ENCODE measurements at places on chromosomes 4 and X.

- no peak for DNase-seq
Observed at GRCh38 chr4:66691101-66691500, 854.2 kb downstream of the CENPC start.

DNA sequence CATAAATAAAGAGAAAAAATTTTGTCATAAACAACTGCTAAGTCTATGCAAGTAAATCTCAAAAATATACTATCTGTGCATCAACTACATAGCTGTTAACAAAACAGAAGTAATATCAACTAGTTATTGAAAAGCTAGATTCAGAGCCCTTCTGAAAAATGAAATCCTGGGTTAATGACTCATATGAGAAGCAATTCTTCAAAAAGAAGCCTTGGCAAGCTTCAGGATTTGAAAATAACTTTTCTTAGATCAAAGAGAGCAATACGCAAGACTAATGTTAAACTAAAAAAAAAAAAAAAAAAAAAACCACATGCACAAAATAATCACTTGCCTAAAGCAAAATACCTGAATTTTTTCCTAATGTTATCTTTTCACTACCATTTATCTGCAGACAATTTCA is 566.1 kb upstream of the BOD1L1 start:
- DNase-seq = no peak

- DNase-seq = no peak
Observed at GRCh38 chr4:142532054-142532453, 314.0 kb downstream of the INPP4B start.

DNA sequence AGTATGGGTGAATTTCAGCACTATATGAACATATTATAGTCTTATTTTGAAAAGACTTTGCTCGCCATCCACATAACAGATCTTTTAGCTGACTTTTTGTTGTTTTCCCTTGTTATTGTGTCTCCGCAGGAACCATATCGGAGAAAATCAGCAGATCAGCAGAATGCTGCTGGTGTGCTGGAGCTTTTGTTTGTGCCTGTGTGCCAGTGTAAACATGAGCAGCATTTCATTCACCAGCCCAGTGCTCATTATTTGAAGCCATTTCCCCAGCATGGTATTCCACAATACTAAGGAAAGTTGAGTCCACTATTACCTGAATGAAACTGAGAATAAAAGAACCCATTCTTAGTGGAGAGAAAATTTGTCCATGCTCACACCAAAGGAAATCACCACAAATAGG is 261.8 kb upstream of the ARX start:
- peak; percentile 60 for DNase-seq

DNA sequence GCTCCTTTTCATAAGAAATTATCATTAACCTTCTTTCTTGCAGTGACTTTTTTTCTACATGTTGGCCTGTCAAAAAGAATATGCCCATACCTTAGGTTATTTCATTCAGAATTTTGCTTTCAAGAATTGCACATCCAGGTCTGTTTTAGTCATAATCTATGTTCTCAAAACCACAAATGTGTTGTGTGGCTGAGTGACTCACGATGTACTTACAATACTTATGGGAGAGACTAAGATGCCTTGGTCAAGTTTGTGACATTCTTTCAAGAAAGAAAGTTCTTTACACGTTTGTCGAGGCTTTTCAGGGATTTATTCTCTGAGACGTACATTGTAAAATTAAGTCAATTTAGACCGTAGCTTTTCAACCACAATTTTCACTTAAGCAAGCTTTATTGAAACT is 396.7 kb downstream of the FSTL5 start:
- no peak for DNase-seq

GRCh38 chrX:103513476-103514108 is 5.7 kb downstream of the RAB40A start:
- no peak for DNase-seq

- DNase-seq = no peak
Observed at GRCh38 chr4:26424838-26425237, 65.4 kb downstream of the CCKAR start.

GRCh38 chr4:19123681-19124080 is 1102.1 kb upstream of the LCORL start:
- DNase-seq = no peak

- DNase-seq = no peak
Observed at GRCh38 chr4:69032847-69033638, 63.2 kb upstream of the UGT2B7 start.

DNA sequence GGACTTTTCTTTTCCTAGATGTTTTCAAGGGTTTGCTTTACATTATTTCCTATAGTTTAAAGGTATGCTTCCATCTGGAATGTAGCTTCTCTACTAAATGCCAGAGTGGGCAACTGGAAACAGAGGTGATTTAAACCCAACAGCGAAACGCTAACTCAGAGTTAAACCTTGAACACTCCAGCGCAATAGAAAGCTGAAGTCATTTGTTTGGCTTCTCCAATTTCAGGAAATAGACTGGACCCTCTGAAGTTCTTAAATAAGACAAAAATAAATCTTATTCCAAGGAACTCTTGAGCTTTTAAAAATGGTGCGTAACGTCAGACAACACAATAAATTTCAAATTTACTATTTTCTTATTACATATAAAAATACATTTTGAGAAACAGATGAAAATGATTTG is 1560.0 kb upstream of the TENM3 start:
- no peak for DNase-seq

GRCh38 chrX:40709395-40709794 is 25.9 kb downstream of the MED14 start:
- no peak for DNase-seq

DNA sequence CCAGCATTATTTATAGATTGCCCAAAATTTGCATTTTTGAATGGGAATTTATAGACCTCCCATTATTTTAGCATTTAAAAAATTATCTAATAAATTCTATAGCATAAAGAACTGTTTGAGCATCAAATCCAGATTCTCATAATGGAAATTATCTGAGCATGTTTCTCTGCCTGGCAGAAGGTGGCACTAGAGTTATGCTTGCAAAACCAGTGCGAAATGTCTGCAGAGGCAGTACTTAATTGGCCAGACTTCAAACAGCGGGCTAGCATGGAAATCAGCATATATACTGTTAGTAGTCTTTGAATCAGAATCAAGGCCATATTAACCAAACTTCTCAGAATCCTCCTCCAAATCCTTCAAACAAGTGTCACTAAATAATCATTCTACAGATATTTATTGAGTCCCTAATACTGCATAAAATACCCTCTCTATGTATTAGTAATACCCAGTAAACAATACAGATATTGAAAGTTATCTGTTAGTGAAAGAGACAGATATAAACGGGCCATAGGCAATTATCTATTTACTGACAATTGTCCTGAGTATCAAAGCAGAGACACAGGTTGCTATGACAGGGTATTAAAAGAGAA is 78.7 kb upstream of the DCLK2 start:
- DNase-seq = peak; percentile 58

DNA sequence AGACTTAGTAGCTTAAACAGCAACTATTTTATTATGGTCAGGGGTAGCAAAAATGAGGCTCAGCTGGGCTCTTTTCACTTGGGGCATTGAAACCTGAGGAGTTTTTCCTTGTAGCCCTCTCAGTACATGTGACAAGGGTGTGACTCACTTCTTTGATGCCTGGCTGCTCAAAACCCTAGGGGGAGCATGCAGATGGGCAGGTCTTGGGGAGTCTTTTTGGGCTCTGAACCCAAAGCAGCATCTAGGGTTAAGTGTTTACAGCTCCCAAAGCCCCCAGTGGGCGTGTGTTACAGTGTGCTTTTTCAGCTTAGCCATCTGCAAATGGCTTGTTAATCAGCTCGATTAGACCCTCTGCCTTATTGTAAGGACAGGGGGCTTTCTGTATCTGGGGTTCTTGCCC is 1752.7 kb downstream of the PCDH7 start:
- no peak for DNase-seq

- DNase-seq = peak; percentile 25
Observed at GRCh38 chr4:114265342-114265741, 285.9 kb upstream of the ARSJ start.

DNA sequence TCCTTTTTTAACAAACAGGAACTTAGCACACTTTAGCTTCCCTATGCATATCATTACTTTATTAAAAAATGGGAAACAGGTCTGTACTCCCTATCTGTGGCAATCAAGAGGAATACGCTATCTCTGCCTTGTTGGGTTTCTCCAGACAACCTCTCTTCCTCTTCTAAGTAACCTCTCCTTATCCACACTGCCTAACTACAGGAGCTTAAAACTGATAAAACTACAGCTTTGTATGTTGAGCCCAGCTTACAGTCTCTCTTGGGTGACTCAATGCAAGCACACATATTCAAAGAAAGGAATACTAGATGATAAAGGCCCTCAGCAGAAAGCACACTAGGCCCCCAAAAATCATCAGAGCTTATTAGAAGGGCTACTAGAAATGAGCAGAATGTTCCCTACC is 8.9 kb downstream of the NUP62CL start:
- no peak for DNase-seq

DNA sequence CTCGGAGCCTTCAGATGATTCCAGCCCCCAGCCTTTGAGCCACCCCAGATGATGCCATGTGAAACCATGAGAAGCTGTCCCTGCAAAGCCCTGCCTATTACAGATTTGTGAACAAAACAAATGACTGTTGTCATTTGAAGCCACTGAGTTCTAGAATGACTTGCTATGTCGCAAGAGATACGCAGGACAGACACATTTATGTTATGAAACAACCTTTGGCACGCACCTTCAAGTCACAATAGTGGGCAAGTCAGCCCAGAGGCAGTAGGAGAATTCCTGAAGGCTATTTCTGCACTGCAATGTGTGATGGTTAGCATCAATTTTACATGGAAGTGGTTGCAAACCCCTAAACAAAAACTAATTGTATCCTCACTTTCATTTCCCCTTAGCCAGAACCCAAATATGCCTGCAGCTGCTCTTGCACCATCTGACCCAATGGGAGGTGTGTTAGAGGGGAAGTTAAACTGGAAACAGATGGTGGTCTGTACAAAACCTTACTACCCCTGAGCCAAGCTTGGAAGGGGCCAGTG is 174.4 kb upstream of the ATP6AP2 start:
- no peak for DNase-seq

GRCh38 chrX:69195192-69195591 is 29.9 kb upstream of the PJA1 start:
- DNase-seq = no peak

DNA sequence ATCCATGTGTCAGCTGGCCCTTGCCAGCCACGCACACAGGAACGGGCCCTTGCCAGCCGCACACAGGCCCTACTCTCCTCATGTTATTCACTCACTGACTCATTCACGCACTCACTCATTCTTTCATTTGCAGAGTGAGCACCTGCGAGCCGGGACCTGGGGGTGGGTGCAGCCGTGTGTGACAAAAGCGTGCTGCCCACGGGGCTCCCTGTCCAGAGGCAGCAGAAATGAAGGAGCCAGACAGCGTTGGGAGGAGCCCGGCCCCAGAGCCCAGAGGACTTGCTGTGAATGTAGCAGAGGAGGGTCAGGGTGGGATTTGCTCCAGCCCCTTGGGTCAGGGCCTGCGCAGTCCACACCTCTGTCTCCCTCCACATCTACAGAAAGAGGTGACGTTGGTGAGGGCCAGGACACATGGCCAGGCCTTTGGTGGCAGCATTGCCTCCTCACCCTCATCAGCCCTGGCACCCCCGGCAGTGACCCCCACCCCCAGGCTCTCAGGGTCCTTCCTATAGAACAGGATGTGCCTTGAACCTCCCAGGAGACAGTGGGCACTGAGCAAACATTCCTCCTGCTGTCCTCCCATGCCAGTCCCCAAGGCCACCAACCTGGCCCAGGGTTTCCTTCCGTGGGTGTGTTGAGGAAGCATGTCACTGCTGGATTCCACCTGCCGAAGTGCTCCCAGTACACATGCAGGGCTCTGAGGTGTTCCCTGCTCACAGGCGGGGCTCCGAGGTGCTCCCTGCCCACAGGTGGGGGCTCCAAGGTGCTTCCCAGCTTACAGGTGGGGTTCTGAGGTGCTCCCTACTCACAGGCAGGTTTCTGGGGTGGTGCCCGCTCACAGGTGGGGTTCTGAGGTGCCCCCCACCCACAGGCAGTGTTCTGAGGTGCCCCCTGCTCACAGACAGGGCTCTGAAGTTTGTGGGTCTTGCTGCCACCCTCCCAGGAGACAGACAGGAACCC is 105.7 kb downstream of the HMX1 start:
- no peak for DNase-seq

DNA sequence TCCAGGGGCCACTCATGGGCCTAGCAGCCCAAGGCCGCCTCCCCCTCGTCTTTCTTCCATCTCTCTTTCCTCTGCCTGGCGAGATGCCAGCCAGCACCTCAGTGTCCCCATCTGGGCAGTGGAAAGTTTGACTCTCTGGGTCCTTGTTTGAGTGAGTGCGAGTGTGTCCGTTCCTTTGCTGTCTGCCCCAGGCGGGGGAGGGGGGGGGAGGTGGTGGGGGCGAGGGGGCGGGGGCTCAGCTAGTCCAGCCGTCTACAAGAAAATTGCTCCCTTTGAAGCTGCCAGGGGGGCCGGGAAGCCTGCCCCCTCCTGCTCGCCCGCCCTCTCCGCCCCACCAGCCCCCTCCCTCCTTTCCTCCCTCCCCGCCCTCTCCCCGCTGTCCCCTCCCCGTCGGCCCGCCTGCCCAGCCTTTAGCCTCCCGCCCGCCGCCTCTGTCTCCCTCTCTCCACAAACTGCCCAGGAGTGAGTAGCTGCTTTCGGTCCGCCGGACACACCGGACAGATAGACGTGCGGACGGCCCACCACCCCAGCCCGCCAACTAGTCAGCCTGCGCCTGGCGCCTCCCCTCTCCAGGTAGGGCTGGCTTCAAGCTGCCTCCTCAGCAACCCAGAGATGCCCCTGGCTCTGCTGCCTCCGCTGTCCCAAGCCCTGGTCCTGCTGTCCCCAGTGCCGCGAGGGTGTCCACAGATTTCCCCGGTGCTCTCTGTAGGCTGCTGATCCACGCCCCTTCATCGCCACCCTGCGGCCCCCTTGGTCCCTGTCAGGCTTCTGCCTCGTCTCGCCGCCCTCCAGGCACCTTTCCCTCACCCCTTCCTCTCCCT is at the start of gene BGN:
Gene BGN (plus strand): TSS at position 440 of the 821 bp plus-strand sequence. CDS start 9,652 bp downstream, outside the sequence.
- no peak for DNase-seq

- DNase-seq = no peak
Observed at GRCh38 chr4:138110815-138111214, 131.3 kb downstream of the SLC7A11 start.

DNA sequence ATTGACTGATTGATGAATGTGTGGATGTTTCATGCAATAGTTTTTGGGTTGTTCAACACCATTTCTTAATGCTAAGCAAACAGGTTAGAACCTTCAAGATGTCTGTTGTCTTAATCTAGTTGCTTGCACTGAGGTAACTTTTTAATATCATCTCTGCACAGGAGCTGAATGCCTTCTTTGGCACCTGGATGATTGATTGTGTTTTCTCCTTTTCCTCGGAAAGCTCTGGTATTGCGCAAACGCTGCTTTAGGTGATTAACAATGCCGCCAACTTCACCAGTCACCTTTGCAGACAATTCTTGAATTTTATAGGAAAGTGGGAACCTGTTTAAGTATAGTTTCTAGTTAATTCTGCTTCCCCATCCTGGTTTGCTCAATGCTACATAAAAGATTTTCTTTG is 48.2 kb downstream of the RTL9 start:
- no peak for DNase-seq

GRCh38 chrX:78102091-78102490 is 2.0 kb upstream of the PGK1 start:
- DNase-seq = no peak

- no peak for DNase-seq
Observed at GRCh38 chr4:189046642-189047041, 894.0 kb upstream of the FRG1 start.

- DNase-seq = peak; percentile 10
Observed at GRCh38 chr4:128284317-128284716, 3.3 kb downstream of the PGRMC2 start.

All from NCI-H2081 (cell line).